Activated CD4-positive, alpha-beta T cell treated with anti-CD3 and anti-CD28 coated beads for 24 hours (primary cell): ENCODE measurements at places on chromosomes 12 and 14.

DNA sequence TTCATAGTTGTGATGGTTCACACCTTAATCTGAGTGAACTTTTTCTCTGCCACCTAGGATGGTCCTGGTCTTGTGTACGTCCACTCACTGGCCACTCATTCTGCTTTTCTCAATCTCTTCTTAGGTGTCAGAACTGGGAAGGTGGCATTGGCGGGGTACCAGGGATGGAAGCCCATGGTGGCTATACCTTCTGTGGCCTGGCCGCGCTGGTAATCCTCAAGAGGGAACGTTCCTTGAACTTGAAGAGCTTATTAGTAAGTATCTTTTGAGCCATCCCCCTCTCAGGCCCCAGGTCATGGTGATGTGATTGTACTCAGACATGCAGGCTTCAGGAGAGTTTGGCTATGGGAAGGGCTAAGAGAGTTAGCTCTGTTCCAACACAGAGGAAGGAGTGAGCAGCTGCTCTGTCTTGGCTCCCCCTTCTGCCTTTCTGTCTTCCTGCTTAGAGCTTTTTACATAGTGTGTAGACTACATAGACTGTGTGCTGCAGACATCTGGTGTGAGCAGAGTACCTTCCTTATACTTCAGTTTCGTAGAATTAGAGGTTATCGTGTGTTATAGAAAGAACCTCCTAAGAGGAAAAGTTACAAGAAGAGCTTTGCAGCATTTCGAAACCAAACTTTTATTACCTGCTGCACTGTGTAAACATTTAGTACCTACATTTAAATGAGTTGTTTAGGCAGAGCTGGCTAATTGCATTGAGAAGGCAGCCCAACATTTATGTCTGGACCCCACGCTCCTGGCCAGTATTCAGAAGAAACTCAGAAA is 54.2 kb downstream of the FNTB start:
- no peak for DNase-seq

- no peak for DNase-seq
Measured at GRCh38 chr14:75142494-75142893, 15.6 kb upstream of the NEK9 start.

GRCh38 chr14:76346391-76347160 is 29.4 kb upstream of the ESRRB start:
- no peak for DNase-seq

DNA sequence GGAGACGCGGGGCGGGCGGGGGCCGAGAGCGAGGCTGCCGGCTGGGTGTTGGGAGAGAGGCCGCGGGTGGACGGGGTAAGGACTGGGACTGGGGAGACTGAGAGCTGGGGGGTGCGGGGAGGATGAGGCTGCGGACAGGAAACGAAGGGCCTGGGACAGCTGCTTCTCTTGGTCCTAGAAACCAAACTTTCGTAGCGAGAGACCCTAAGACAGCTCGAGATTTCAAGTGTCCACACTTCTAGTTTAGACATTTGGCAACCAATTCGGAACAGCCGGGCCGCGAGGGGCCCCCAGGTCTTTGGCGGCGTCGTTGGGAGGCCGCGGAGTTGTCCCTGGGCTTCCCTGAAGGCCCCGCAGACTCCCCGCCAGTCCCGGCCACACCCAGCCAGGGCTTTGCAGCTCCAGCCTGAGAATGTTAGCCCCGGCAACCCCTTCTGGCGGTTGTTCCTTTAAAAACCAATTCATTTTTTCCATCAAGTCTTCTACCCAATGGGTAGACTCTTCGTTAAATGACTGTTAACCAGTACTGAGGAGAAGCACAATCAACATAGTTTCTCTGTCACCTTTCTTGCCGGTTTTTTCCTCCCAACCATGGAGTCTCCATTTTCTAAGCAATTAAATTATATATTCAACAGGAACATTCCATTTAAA is 11.5 kb downstream of the NKX2-1 start:
- no peak for DNase-seq

- no peak for DNase-seq
Measured at GRCh38 chr12:29752121-29752520, 31.6 kb downstream of the TMTC1 start.

- DNase-seq: no peak
Measured at GRCh38 chr14:72503271-72503670, 390.6 kb downstream of the DPF3 start.

DNA sequence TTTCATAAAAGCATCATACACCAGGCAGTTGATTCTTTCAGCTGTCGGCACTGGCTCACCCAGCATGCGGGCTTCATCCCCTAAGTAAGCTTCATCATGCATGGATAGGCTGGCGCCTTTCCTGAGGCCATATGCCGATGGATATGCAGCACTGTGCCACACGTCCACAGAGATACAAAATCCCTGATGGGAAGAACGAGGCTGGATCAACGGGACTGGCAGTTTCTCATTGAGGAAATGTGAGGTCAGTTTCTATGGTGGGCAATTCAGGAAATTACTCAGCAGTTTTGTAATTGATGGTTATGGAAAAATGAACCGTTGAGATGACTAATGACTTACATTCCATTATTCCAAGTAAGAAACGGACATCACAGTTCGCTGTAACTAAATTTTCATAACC is 453.8 kb downstream of the TMEM121 start:
- no peak for DNase-seq

DNA sequence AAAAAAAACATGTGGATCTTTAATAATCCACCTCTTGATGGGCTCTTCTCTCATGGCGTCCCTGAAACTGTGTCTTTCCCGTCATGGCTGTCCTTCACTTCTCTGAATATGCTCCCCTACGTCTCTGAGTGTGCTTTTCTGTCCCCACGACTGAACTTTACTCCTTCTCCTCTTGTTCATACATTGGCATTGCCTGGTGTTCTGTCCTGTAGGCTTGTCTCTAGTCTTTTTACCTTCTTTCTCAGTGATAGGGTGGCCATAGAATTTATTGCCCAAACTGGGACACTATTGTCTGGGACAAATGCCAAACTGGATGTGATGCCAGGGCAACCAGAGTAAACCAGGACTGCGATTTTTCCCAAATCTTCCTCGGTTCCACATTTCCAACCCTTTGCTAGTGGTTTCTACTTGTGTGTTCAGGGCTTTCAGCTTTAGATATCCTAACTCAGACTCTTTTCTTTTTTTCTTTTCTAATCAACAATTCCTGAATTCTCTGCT is 202.2 kb downstream of the ATP23 start:
- no peak for DNase-seq

DNA sequence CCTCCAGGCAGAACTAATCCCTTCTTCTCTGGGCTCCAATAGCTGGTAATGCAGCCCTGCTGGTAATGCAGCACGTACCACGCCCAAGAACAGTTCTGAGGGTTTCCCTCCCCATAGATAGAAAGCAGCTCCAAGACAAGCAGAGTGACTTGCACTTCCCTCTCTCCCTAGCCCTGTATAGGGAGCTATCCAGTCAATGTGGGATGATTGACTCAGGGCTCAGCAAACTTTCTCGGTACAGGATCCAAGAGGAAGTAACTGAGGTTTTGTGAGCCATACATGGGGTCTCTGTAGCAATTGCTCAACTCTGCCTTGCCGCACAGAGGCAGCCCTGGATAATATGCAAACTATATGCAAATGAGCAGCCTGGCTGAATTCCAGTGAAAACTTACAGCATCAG is 15.5 kb upstream of the FKBP4 start:
- no peak for DNase-seq

GRCh38 chr14:24416254-24416931 is 13.1 kb downstream of the CBLN3 start:
- DNase-seq: no peak

- DNase-seq: no peak
Measured at GRCh38 chr12:53652366-53652765, 23.5 kb downstream of the ATP5MC2 start.

GRCh38 chr14:95428557-95428956 is 87.9 kb downstream of the SYNE3 start:
- DNase-seq: no peak

DNA sequence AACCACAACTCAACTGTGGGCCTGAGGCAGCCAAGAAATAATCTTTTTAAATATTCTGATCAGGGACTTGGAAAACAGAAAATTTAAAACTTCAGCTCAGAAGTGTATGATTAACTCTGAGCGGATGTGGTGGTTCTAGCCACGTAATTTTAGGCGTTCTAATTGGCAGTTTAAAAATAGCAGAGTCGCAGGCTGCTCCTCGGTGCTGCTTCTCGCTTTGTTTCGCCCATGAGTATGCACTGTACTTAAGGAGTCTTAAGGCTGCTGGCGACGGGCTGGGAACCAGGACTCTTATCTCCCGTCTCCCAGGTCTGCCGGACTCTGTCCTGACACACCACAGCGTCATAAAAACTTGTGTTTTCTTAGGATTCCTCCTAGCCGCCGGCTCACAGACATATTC is 113.4 kb upstream of the PELI2 start:
- no peak for DNase-seq

DNA sequence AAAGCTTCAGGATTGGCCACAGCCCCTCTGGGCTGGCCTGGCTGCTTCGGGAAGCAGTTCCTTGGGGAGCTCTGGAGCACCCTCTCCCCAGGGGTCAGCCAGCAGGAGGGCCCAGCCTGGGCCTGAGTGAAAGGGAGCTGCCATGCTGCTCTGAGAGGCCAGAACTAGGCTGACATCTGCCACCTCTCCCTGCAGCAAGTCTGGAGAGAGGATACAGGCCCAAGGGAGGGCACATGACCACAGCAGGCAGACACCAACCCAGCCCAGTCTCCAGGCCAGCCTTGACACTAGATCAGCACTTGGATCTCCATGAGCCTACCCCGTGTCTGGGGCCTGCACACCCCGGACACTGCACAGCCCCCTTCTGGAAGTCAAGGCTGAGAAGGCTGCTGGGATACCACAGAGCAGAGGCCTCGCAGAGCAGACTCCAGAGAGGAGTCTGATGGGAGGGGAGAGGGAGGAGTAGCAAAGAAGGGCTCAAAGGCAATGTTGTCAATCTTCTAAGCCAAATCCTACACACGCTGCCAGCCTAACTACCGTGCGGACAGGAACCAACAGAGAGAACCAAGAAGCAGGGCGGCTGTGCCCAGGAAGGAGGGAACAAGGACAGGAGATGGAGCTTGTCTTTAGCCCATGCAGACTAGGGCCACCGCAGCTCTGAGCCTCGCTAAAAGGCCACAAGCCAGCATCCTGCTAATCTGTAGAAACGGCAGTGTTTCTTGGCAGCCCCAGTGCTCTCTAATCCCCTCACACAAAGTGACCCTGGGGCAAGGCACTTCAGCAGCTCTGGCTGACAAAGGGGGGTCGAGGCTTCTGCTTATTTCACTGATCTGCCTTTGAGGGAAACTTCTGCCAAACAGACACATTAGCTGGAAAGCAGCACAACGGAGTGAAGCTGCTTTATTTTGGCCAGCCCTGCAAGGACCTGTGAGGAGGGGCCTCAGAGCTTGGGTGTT is 12.9 kb downstream of the COL2A1 start:
- no peak for DNase-seq

DNA sequence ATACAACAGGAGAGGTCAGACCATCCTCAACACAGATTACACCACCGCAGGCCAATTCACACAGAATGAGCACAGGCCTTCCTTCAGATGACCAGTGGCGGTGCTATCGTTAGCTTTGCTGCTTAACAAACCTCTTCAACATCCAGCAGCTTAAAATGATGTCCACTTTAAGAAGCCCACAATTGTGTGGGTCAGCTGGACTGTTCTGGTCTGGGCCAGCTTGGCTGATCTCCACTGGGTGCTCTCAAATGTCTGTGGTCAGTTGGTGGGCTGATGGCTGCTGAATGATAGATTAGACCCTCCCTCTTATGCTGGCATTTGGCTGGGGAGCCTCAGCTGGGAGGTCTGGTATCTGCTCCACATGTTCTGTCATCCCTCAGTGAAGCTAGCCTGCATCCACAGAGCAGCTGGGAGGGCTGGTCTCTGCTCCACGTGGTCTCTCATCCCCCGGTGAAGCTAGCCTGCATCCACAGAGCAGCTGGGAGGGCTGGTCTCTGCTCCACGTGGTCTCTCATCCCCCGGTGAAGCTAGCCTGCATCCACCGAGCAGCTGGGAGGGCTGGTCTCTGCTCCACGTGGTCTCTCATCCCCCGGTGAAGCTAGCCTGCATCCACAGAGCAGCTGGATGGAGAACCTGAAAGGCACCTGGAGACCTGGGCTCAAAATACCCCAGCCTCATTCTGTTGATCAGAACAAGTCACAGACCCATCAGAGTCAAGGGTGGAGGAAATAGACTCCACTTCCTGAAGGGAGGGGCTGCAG is 203.6 kb upstream of the DIO3 start:
- no peak for DNase-seq

GRCh38 chr14:29310757-29311156 is 544.2 kb downstream of the FOXG1 start:
- DNase-seq: no peak

DNA sequence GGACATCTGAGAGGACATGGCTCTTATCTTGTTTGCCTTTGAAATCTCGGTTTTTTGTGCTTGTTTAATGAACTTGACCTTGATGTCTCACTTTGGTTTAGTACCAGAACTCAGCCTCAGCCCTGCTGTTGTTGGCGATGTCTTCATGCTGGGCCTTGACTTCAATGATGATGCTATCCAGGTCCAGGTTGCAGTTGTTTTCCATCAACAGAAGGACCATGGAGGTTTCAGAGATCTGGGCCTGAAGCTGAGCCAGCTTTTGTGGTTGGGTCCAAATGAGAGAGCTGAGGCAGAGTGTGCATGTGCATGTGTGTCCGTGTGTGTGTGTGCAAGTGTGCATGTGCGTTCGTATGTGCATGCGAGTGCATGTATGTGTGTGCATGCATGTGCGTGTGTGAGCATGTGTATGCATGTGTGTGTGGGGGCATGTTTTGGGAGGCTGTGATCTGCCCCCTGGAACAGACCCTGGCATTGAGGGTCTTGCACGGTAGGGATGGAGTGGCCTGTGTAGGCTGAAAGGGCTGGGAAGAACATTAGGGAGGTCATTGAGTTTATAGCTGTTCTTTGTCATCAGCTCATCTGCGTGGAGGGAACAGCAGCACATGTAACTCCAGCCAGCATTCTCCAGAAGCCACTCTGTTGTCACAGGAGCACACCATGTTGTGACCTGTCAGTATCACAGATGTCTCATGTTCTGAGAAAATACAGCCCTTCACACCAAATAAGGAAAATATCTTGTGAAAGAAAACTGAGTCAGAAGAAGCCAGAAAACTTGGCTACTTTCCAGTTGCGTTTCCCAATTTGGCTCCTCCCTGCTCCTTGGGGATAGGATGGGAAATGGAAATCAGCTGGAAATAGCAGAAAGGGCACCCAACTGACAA is 10.0 kb upstream of the KRT82 start:
- no peak for DNase-seq

DNA sequence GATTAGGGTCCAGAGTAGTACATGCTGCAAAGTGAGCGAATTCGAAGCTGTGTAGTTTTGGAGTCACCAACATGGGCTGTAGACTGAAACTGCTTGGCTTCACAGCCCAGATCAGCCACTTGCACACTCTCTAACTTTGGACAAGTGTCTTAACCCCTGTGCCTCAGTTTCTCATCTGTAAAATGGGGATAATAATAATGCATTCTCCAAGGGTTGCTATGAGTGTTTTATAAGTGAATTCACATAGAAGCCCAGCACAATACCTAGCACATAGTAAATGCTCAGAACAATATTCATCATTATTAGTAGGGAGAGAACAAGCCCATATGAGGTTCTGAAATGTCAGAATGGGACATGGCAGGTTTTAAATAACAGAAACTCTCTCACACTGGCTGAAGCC is 10.4 kb downstream of the WSCD2 start:
- no peak for DNase-seq

- no peak for DNase-seq
Measured at GRCh38 chr14:24692382-24693352, 58.7 kb upstream of the GZMB start.
